ENCODE measurements at places on chromosomes 7 and 10. TPM values are rescaled to one million over a fixed set of nuclear protein-coding genes. Genes with fewer than 3 reads are reported as not detected.

Gene WNT8B
- not detected for total RNA-seq

Gene LIPF
- total RNA-seq, result 3.4 TPM

Gene CDH23
- 3.4 TPM for total RNA-seq

Gene CTTNBP2
- total RNA-seq, result 52.9 TPM

Gene NEUROD6
- total RNA-seq, result 325 TPM

Gene KCNH2
- total RNA-seq, result 6.4 TPM

Gene ELN
- 11.3 TPM for total RNA-seq

Gene WEE2
- 0.49 TPM for total RNA-seq

Gene TMEM209
- 7.9 TPM for total RNA-seq

Gene FXYD4
- not detected for total RNA-seq

Gene ODAD2
- 1.5 TPM for total RNA-seq

Measured in temporal lobe (tissue), 4 donors.